ENCODE measurements at places on chromosomes 7 and 10.

DNA sequence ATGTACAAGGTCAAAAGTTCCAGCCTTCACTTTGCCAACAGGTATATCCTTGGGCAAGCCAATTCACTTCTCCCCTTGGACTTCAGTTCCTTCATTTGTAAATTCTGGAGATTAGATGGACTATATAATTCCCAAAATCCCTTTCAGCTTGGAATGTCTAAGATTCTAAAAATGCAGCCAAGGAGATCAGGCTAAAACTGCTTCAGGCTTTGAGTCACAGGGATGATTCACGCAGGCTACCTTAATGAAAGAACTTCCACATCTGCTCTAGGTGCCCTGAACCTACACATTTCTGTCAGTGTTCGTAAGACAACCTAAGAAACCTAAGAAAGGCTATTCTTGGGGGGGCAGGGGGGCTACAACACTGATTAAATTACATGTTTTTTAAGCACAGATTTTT, 7.1 kb downstream of the CPVL start:
- DNase-seq, result no peak

DNA sequence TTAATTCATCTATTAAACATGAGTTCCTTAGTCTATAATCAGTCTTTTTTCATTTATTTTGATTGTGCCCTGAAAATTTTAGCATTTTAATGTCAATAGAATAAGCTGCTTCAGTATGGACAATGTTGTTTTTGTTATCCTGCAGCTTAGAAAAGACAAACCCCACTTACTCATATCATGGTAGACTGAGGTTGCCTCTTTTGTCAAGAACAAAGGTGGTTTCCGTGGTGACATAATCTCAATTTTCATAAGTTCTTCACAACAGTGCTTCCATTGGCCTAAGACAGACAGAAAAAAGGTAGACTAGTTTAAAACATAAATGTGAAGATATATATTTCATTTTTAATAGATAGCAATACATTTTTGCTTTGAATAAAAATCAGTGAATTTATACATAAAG, 69.1 kb downstream of the RTKN2 start:
- DNase-seq, result no peak

GRCh38 chr10:126857178-126857806, 47.9 kb upstream of the DOCK1 start:
- no peak for DNase-seq

DNA sequence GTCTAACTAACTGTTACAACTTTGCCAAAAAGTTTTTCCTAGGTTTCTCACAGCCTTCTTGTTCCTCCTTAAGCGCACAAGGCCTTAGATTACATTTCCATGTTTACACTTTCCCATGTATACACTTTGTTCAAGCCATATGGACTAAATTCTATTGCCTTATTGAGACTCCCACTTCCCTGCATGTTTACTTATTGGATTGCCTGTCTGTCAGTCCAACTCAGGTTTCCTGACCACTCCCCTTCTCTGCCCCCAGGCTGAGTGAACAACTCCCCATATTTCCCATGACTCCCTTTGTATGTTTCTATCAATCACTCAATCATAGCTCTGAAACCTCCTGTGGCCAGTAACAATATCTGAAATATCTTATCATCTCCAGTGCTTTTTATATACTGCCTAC, 43.0 kb downstream of the SLC25A40 start:
- no peak for DNase-seq

GRCh38 chr10:78552261-78552811, 516.4 kb upstream of the ZMIZ1 start:
- no peak for DNase-seq

- no peak for DNase-seq
Measured at GRCh38 chr10:76354212-76354738, 922.9 kb downstream of the LRMDA start.

DNA sequence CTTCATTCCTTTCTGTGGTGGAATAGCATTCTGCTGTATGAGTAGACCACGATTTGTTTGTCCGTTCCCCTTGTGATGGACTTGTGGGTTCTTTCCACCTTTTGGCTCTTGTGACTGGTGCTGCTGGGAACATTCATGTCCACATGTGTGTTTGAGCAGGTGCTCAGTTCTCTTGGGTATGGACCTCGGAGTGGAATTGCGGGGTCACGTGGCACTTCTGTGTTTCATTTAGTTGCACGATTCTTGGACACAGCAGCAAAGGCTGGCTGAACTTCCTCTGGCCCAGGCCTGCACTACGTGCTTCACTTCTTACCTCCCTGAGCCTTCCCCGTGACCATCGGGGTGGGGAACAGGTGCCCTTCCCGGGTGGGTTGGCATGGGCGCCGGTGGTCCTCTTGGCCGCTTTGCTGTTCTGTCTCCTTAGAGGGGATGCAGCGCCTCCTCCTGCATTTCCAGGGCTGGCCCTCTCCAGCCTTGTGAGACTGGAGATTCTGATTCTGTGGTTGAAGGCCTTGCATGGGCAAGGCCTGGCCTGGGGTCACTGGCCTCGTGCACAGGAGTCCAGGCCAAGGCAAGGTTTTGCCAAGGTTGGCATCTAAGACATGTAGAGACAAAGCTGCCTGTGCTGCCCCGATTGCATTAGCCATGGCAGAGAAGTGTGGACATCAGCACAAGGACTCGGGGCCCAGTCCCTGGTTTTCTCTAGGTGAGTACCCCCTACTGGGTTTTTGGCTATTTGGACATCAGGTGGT, 25.1 kb downstream of the DOCK1 start:
- no peak for DNase-seq

- no peak for DNase-seq
Measured at GRCh38 chr10:24408365-24408764, 199.4 kb downstream of the KIAA1217 start.

GRCh38 chr7:52005613-52006012, 689.0 kb upstream of the COBL start:
- no peak for DNase-seq

GRCh38 chr10:109784236-109784635, 139.1 kb downstream of the XPNPEP1 start:
- no peak for DNase-seq

- no peak for DNase-seq
Measured at GRCh38 chr10:92727550-92727949, 37.8 kb downstream of the HHEX start.

DNA sequence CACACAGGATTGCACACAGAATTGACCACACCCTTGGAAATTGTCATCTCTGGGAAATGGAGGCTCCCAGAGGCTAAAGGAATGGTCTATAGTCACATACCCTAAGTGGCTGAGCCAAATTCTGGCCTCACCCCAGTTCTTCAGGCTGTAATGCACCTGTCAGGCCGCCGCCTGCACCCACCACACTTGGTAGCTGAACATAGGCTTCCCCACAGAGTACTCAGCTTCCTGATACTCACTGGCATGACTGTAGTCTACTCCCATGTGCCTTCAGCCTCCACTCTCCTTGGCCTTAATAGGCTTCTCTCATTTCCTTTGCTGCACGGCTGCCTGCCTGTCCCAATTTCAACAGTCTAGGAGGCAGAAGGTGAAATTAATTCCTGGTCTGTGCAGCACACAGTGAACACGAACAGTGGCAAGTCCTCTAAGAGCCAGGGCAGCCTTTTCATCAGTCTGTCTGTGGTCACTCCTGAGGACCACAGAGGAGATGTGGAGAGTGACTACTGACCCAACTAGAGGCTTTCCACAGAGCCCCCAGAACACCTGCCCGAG, 42.5 kb downstream of the NUDCD3 start:
- no peak for DNase-seq

DNA sequence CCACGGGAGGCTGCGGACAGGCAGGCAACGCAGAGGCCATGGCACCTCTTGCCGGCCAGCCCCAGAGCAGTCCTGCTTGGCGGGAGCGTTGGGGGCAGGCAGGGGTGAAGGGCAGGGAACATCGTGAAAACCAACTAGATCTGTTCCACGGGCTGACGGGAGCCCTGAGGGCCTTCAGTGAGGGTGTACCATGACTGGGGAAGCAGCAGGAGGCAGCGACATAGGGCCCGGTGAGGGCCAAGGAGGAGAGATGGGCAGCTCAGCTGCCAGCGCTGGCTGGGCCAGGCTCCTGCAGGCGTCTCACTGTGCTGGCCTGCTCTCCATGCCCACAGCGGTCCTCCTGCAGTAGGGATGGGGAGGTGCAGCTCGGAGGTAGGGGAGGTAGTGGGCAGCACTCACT, 196.5 kb downstream of the ELFN1 start:
- DNase-seq, result no peak

DNA sequence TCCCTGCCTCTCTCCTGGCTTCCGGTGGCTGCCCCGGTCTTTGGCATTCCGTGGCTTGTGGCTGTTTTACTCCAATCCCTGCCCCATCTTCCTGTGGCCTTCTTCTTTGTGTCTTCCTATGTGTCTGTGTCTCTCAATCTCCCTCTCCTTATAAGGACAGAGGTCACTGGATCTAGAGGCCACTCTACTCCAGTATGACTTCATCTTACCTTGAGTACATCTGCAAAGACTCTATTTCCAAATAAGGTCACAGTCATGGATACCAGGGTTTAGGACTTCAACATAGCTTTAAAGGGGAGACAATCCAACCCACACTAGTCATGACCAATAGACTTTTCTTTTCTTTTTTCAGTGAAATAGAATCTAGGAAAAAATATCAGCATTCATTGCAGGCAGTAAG, 153.3 kb upstream of the INSYN2A start:
- no peak for DNase-seq

- no peak for DNase-seq
Measured at GRCh38 chr7:140155428-140155827, 21.4 kb downstream of the KDM7A start.

DNA sequence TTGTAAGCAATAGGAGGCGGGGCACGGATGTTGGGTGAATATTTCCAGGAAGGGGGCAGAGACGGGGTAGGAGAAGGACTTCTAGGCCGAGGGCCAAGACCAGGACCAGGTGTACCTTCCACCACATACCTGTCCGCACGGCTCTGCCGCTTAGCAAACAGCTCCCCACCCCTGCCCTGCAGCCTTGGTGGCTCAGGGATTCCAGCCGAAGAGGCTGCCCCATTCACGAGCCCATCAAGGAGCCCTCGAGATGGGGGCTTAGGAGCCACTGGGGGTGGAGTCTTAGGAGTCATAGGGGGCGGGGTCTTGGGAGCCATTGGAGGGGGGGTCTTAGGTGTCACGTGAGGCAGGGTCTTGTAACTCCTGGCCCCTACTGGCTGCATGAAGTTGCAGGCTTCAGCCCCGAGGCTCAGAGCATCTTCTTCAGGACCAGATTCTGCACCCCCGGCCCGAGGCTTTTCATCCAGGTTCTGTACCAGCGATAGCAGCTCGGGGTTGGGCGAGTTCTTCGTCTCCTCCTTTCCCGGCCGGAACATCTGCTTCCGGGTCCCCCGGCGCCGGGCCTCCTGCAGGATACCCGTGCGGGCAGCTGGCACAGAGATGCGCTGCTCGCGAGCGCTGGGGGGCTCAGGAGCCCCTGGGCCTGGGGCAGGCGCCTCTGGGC, 6.1 kb upstream of the MYOZ1 start:
- peak; percentile 49 for DNase-seq

DNA sequence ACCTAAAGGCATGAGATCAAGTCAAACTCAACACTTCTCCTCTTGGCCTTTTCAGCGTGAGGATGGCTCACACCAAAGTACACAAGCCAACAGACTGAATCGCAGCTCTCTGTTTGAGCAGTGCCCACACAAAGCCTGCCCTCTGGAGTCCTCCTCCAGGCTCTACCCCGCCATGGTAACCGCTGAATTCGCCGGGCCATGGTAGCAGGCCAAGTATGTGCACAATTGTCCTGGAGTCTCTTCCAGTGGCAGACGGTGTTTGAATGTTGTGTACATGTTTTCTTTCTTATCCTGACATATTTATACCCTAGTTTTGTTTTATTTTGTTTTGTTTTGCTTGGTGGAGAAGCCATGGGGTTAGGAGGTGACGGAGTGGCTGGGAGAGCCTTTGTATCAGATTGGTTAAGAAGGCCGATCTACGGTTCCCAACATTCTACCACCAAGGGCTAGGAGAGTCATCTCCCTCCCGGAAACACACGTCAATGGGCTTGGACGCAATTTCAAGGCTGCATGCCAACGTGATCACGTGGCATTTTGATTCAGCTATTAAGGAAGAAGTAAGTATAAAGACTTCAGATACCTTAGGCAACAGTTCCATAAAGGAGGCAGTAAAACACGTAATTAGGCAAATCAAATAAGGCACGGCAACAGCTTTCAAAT, 12.1 kb upstream of the SHH start:
- no peak for DNase-seq

- no peak for DNase-seq
Measured at GRCh38 chr10:88980247-88980646, 10.4 kb upstream of the FAS start.

DNA sequence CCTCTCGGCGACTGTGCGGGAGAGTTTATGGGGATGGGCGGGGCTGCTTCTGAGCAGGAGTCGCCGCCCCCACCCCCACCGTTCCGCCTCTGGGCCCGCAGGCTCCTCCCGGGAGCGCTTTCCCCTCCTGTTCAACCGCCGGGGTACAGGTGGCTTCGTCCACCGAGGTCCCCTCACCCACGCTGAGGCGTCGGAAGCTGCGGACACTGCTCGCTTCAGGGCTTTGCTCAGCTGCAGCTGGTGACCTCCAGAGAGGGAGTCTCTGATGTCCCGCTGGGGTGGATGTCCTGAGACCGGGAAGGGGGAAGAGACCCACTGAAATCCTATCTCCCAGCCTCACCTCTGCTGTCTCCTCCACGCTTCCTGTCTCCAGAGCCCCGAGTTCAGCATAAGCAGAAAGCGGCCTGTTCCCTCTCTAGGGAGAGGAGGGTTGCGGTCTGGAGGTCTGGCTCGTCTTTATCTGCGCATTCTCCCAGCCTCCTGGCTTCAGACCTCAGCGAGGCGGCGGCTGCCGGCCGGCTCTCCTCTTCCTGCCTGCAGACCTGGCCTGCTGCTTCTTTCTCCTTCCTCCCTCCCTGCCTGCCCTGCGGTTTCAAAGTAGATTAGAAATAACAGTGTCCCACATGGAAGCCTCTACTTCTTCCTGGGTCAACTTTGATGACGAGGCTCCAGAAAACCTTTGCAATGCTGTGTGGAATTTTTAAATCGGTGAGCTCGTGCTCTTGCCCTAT, 1.8 kb downstream of the CYP2E1 start:
- DNase-seq, result no peak

DNA sequence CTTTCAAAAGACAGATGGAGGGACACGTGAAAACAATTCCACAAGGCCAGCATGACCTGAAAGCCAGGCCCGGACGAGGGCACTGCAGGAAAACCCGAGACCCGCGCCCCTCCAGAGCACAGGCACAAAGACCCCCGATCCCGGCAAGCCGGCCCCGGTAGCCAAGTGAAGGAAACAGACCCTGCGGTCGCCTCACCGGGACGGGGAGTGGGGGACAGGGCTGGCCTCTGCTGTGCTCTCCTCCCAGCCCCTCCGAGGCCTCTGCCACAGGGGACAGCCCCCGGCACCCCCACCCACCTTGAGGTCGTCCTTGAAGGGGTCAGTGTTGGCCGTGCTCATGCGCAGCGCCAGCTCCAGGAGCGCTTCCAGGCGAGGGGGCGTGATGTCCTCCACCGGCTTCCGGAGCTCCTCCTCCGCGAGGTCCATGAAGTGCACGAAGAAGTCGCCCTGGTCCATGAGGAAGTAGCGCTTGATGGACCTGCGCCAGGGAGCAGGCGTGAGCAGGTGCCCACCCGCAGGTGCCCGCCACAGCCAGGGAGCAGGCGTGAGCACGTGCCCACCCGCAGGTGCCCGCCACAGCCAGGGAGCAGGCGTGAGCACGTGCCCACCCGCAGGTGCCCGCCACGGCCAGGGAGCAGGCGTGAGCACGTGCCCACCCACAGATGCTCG, 11.3 kb upstream of the ADAM8 start:
- DNase-seq, result no peak

All from activated naive CD4-positive, alpha-beta T cell treated with anti-CD3 and anti-CD28 coated beads, Interleukin-2, amount 10 ng/mL, durations not matched to agents 7 days and 5 days (primary cell).